ENCODE measurements at places on chromosomes 12 and 14.

- no peak for DNase-seq
Measured at GRCh38 chr12:104133866-104134265, 4.1 kb downstream of the NFYB start.

DNA sequence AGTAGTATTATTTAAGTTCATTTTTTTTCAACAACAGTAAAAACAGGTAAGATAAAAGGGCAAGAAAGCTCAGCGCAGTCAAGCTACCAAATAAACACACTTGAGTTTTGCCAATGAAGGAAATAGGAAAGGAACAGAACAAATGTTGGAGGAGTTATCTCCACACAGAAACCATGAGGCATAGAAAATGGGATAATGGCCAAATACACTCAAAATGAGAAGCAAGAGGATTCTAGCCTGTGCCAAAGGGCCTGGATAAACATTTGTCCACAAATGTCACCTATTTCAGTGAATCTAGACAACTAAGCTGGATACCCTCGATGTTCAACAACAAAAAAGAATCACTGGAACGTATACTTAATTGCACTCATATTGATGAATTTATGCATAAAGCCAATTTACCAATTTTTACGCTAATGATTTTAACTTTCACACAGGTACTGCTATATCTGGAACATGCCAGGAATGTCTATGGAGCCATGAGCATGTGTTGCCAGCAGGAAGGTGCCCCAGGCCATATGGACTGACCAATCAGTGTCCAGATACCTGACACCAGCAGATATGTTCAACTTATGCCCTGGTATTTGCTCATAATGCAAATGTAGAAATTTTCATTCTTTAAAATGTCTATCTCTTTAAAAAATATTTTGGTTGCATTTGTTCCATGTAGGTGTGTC lies 21.1 kb downstream of the ST8SIA1 start:
- no peak for DNase-seq

DNA sequence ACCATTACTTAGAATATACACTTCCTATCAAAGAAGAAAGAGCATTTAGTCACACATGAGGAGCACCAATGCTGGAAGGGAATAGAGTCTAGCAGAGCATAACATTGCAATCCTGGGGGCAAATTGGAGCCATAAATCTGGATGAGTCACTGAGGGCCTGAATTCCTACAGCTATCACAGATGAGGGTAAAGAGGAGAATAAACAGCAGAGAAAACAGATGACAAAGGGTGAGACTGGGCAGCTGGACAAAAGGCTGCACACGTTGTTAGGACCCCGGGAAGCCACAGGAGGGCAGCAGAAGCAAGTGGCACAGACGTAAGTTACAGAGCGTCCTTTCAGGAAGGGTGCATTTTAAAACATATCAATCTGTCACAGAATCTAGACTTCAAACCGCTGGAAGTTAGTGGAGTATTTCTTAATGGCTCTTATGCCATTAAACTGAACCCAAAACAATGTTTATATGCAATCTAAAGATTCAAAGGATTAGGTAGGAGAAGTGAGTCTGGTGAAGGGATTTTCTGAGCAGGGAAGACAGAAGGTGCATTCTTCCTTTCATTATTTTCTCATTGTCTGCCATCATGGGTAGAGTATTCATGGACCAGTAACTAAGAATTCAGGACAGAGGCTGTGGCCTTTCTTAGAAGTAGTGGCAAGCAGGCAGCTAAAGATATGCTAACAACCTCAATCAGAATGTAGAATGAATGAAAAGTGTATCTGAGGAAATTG lies 159.8 kb upstream of the DAAM1 start:
- DNase-seq: no peak

GRCh38 chr14:65419593-65420252 lies 7.2 kb downstream of the FUT8 start:
- no peak for DNase-seq

DNA sequence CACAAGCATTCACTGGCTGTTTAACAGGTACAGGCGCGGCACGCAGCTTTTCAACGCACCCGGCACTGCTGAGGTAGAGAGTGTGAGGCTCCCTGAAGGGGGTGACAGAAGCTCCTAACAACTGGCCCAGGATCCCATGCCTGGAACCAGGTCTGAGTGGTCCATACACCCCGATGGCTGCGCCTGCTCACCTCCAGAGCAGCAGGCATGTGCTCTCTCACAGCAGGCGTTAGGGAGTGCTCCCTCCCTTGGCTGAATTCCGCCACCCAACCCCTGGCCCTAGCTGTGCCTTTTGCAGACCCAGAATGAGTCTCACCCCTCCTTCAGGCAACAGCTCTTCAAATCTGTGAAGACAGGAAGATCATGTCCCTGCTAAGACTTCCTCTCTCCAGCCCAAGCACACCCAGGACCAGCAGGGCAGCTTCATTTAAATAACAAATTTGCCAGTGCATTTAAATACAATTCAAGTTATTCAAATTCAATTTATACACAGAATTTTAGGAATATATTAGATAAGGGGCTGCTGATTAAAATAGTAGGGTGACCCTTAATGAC lies 86.0 kb downstream of the SETD3 start:
- DNase-seq: no peak

All from stimulated activated CD4-positive, alpha-beta T cell treated with anti-CD3 and anti-CD28 coated beads, Interleukin-4, amount 100 ng/mL, for 4 hours (primary cell).